ENCODE measurements at places on chromosomes 1 and 21. TPM values are rescaled to one million over a fixed set of nuclear protein-coding genes. Genes with fewer than 3 reads are reported as not detected.

- DNase-seq = no peak
Observed at GRCh38 chr1:21308330-21308729, 18.1 kb upstream of the ECE1 start.

DNA sequence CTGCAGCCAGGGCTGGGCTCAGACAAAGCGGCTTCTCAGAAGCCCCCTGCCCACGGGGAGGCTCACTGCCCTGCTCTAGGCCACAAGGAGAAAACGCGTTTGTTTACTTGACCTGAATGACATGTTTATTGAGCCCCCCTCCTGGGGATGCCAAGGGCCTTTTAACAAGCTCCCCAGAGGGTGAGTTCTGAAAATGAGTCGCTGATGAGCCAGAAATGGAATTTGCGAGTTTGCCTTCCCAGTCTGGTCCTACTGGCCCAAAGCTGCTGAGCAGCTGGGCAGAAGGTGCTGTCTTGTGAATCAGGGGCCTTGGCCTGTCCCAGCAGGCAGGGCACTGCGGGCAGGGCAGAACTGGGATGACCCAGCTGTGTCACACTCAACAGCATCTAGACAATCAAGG, 120.6 kb downstream of the SYF2 start:
- DNase-seq = no peak

DNA sequence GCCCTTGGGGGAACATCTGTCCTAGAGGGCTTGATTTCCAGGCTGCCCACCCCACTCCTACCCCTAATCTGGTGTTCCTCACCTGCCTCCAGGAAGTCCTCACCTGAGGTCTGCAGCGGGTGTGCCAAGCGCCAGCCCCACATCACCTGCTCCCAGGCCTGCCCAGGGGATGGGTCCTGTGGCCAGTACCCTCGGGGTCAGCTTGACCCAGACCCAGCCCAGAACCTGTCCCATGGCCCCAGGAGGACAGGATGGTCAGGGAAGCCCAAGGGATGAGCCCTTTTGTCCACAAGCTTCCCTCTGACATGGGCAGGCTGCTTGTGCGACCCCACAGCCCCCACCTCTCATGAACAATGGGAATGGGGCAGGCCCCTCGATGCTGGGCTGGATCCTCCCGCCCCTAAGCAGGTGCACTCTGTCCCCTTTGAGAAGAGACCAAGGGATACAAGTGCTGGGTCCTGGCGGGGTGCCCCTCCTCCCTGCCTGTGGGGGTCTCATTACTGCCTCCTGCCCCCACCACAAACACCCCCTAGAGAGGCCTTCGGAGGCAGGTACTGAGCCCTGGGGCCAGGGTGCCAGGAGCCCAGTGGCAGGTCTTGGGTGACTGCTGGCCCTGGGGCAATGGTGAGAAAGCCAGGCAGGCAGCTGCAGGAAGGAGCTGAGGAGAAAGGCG, 3.2 kb downstream of the MIB2 start:
- no peak for DNase-seq

GRCh38 chr21:36744560-36745231, 45.8 kb downstream of the SIM2 start:
- DNase-seq = no peak

- DNase-seq = no peak
Observed at GRCh38 chr1:33097137-33097611, 16.2 kb downstream of the AZIN2 start.

GRCh38 chr1:192133350-192133926, 24.8 kb upstream of the RGS18 start:
- DNase-seq = no peak

GRCh38 chr21:44870748-44871495, 2.6 kb downstream of the PTTG1IP start:
- DNase-seq = no peak

DNA sequence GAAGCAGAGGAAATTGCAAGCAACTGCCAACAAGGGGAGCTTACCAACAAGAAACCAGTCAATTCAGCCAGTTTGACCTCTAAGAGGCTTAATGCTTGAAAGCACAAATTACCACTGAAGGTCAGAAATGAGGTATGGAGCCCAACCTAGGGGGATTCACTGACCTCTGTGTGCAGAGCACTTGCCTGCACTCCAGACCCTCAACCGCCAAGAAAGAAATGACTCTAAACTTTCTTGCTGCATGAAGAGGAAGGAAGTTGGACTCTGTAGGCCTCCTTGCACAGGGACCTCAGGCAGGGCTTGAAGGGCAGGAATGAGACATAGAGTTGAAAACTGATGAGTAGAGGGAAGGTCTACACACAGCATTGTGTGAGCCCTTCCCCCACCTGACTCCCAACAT, 10.0 kb downstream of the ARMH1 start:
- no peak for DNase-seq

- DNase-seq = no peak
Observed at GRCh38 chr21:29215709-29216108, 83.0 kb upstream of the BACH1 start.

DNA sequence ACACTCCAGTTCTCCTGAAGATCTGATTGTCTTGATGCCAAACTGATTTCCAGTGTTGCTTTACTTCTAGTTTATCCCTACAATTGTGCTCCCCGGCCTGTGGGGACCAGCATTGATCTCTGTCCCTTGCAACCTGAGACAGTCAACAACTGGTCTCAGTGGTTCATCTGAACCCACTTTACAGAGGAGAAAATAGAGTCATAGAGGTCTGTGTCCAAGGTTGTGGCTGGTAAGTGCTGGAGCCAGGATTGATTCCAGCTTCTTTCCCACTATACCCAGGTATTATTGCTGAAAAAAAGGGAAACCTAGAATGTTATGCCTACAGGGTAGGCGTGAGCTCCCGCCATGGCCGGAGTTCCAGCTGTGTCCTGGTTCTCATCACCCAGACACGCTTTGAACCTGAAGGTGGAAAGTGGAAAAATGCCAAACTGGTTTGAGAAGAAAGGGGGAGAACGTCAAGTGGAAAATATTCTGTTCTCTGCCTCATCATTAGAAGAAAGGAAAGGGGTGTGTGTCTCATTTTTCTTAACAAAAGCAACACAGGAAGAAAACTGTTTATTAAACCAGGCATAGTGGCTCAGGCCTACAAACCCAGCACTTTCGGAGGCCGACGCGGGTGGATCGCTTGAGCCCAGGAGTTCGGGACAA, 60.7 kb upstream of the ITPKB start:
- DNase-seq = no peak

The CD53 gene
- total RNA-seq = 342 TPM

- no peak for DNase-seq
Observed at GRCh38 chr1:35592991-35593769, 20.1 kb downstream of the TFAP2E start.

GRCh38 chr1:24822887-24823286, 77.6 kb downstream of the CLIC4 start:
- DNase-seq = no peak

The ZCCHC17 gene
- total RNA-seq = 21.5 TPM

Measured in T-cell (primary cell).